Left lobe of liver (tissue), 2 donors: ENCODE measurements at places on chromosomes 11 and 22. TPM values are rescaled to one million over a fixed set of nuclear protein-coding genes. Genes with fewer than 3 reads are reported as not detected.
A peak's percentile ranks its signal among the peaks of the same experiment; 100 is the strongest.

OR56A5 gene
- not detected for total RNA-seq

APOA4 gene
- total RNA-seq = 102 TPM

RGL4 gene
- not detected for total RNA-seq

- no peak for DNase-seq
Measured at GRCh38 chr11:33697997-33698396, 2.6 kb downstream of the C11orf91 start.

- DNase-seq = no peak
Measured at GRCh38 chr11:6127881-6128280, 20.4 kb downstream of the OR56B4 start.

GRCh38 chr11:5380740-5381342 lies 2.8 kb upstream of the OR51M1 start:
- DNase-seq = peak; percentile 55

GRCh38 chr11:78420796-78421209 lies 3.2 kb upstream of the GAB2 start:
- DNase-seq = no peak

- DNase-seq = peak; percentile 81
Measured at GRCh38 chr22:20203552-20204201, 52.8 kb upstream of the CCDC188 start.

DNA sequence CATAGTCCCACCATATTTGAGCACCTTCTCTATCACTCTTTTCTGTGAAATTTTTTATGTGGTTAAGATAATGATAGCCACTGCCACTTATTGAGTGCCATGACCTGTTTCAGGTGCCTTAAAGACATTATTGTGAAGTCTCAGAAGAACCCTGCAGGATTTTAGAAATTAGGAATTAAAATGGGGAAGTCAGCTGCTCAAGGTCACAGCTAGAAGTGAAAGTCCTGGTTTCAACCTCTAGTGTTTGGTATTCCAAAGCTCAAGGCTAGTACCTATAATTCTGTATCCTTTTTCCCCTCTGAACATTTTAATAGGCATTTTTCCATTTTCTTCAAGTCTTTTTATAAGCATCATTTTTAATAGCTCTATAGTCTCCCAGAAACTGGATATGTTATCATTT lies 9.0 kb upstream of the RRM1 start:
- DNase-seq = no peak

DNA sequence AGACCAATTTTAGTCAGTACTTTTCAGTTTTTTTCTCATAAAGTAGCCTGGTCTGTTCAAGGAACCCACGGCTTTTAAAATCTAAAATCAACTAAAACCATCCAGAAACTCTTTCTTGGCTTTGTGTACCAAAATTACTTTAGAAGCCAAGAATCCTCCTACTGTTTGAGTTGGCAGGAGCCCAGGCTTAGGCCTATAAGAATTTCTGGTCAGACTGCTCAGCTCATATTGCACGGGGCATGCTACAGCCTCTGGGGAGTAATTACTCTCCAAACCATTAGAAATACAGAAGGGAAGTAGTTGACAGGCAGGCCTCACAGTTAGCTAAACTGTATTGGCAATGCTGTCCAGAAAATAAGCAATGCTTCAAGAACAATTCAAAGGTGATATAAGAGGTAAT lies 1862.9 kb upstream of the RAG2 start:
- DNase-seq = no peak

GRCh38 chr11:113242767-113243397 lies 71.5 kb upstream of the TTC12 start:
- no peak for DNase-seq

DNA sequence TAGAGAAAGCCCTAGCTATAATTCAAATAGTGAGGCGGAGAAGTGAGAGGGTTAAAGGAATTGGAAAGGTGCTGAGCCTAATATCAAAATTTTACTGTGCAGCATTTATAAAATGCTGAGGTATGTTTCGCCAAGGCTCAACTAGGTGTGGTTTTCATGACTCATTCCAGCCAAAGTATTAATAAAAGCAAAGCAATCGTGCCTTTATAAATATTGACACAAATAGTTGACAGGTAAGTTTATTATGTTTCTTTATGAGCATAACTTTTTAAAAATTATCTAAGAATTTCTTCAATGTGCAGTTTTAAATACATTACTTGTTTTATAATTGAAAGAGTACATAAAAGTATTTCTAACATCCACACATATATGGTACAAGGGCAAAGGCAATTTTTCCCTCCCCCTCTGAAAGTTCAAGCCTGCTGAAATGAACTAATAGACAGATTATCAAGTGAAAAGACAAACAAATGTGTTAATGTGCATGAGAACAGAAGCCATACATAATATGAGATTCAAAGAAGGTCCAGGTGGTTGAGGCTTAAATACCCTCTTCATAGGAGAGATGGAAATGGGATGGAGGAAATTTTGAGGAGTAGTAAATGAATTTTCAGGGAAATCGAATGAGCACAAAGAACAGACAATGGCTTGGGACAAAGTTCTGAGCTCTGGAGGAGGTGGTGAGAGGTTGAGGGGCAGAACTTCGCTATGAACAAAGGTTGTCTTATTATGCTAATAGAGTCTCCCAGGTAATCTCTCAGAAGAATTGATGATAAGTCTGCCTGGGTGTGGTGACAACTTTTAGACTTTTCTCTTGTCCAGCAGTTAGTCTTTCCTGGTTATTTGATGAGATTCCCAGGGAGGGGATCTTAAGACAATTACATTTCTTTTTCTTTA lies 326.5 kb downstream of the BUD13 start:
- DNase-seq = no peak
